ENCODE measurements at places on chromosomes 11 and 22. TPM values are rescaled to one million over a fixed set of nuclear protein-coding genes. Genes with fewer than 3 reads are reported as not detected.

RBFOX2 gene
- 125 TPM for polyA plus RNA-seq

ZNF214 gene
- 14.2 TPM for polyA plus RNA-seq

TOP3B gene
- 43.7 TPM for polyA plus RNA-seq

OR5M8 gene
- polyA plus RNA-seq = not detected

SCGB1A1 gene
- polyA plus RNA-seq = not detected

- no peak for DNase-seq
Measured at GRCh38 chr11:132314911-132315455, 944.6 kb downstream of the NTM start.

GRCh38 chr11:130122141-130122575 lies 37.4 kb upstream of the ST14 start:
- no peak for DNase-seq

- DNase-seq = no peak
Measured at GRCh38 chr11:11505190-11505589, 116.6 kb downstream of the GALNT18 start.

- no peak for DNase-seq
Measured at GRCh38 chr11:21615955-21616371, 576.9 kb upstream of the ANO5 start.

DNA sequence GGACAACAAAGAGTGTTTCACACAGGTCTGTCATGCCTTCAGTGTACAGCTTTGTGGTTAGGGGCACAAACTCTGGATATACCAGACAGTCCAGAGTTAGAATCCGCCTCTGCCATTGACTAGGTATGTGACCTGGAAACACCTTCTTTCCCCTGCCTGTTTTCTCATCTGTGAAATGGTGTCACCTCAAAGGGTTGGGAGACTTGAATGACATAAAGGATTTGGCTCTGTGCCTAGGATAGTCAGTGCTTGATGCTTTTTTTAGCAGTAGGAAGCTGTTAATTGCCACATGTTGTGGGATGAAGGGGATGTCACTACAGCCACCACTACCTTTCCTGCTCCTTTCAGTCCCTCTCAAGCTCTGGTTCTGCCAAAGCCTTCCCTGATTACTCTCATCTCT lies 17.4 kb upstream of the LRRC55 start:
- no peak for DNase-seq

DNA sequence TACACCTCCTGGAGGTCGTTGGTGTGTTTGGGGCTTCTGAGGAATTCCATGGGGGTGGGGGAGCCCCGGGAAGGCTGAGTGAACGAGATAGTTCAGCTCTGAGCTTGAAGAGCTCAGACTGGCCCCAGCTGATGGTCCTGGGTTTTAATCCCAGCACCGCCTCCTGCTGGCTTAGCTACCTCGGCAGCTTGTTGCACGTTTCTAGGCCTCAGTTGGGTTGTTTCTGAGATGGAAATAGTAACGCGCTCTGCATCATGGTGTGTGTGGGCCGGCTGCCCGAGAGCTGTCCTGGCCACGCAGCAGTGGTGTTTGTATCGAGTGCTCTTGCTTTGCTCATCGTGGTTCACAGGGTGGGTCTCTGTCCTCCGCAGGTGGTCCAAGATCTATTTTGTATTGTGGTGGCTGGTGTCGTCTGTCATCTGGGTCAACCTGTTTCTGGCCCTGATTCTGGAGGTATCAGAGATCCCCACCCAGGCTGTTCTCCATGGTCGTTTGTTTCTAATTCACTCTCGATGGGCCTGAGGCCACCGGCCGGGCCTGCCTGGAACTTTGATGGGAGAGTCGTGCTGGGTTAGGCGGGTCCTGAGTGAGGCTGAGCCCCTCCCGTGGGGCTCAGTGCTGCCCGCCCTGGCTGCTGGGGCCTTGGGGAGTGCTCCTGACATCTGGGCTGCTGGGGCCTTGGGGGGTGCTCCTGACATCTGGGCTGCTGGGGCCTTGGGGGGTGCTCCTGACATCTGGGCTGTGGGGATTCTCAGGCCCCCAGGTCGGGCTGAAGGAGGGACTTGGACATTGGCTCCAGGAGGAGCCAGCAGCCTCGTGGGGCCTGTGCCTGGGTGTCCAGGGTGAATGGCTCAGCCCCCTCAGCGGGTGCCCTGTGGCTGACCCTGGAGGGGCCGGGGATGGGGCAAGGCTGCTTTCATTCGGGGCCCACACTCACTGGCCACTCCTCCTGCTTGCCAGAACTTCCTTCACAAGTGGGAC lies 37.7 kb downstream of the TPCN2 start:
- DNase-seq = no peak

DNA sequence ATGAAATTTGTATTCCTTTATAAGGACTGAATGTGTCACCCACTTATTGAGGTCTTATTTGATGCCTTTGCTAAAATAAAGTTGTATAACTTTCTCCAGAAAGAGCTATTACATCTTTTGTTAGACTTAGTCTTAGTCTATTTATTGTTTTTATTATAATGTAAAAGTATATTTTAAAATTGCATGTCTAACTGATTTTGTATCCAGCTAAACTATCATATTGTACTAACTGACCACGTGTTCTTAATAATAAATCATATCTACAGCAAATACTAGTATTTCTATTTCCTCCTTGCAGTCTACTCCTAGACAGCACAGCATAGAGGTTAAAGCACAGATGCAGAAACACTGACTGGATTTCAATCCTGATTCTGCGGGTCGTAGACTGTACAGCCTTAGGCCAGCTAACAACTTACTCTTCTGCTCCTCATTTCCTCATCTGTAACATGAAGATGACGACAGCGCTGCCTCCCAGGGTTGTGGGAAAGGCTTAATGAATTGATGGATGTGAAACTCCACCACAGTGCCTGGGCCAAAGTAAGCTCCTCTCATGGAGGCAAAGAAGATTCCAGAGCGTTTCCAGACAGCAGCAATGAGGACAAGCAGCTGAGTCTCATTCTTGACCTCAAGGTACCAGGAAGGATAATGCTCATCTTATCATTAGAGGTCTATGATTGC lies 13.2 kb downstream of the IFITM10 start:
- no peak for DNase-seq

- no peak for DNase-seq
Measured at GRCh38 chr11:86219311-86220193, 25.0 kb upstream of the EED start.

Data from left renal pelvis (tissue), 4 donors.